ENCODE measurements at places on chromosomes 3 and 15.
A peak's percentile ranks its signal among the peaks of the same experiment; 100 is the strongest.

DNA sequence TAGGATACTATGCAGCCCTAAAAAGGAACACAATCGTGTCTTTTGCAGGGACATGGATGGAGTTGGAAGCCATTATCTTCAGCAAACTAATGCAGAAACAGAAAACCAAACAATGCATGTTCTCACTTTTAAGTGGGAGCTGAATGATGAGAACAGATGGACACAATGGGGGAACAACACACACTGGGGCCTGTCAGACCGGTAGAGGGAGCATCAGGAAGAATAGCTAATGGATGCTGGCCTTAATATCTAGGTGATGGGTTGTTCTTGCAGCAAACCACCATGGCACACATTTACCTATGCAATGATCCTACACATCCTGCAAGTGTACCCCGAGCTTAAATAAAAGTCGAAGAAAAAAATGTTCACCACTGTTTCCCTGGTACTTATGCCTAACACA, 17.5 kb downstream of the SENP7 start:
- no peak for DNase-seq

DNA sequence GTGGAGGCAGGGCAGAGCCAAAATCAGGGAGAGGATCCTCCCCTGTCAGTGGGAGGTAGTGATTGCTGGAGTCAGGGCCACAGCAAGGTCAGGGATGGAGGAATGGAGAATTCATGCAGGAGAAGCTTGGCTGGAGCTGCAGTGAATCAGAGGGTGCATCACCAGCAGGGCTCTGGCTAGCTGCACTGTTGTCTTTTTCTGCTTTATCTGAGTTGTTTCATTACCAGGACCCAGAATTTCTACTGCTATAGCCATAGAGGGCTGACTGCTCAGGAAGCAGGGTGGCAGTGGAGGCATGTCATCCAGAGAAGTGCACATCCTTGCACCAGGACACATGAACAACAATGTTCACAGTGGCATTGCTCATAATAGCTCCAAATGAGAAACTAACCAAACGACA, 113.5 kb upstream of the GALNT15 start:
- DNase-seq, result peak; percentile 70

- no peak for DNase-seq
These were observed 25.6 kb downstream of the SEC22C start for GRCh38 chr3:42556089-42556632.

DNA sequence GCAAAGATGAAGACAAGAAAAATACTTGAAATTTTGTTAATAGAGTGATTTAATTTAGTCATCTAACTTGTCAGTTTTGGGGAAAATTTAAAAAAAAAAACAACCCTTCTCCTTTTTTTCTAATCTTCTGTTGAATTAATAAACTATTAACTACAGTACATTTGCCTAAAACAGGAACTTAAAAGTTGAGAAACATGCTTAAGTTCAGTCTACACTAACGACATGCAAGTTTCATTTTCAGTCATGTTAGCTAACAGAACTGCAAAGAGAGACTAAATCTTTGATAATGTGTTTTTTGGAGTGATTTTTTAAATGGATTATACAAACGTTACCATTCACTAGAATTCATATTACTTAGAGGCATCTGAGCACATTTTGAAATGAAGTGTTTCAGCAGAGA, 71.9 kb upstream of the MBNL1 start:
- DNase-seq, result no peak

DNA sequence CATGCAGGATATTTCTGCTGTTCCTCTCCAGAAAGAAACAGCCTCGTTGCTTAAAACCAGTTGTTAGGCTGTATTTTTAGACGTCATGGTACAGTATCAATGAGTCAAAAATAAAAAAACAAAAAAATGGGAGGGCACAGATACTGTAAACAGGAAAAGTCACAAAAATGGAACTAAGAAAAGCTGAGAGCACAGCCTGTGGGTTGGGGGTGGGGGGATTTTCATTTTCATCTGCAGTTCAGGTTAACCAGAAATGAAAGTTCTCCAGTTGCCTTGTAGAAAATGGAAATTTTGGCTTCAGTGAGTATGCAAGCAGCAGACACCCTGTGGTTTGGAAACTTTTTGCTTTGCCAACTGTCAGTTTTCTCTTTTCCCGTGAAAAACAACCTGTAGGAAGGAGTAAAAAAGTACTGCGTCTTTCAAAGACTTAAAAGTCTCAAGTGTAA, 59.0 kb downstream of the FRMD4B start:
- no peak for DNase-seq

DNA sequence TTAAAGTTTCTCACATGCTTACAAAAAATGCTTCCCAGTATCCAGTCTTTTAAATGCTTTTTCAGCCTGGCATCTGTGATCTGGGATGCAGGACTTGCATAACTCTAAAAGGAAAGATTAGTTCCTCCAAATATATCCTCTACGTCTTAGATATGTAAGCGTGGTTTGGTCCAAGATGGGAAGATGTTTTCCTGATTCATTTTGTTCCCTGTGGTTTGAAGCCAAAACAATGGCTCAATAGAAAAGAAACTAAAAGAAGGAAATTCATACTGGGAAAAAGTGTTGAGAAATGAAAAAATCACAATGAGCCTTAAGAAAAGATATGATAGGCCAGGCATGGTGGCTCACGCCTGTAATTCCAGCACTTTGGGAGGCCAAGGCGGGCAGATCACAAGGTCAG, 1002.8 kb downstream of the NAALADL2 start:
- no peak for DNase-seq
